ENCODE measurements at places on chromosomes 2 and 18.
A peak's percentile ranks its signal among the peaks of the same experiment; 100 is the strongest.

- DNase-seq: no peak
Observed at GRCh38 chr2:63679252-63679855, 90.6 kb downstream of the MDH1 start.

GRCh38 chr2:112048887-112049286 lies 6.2 kb upstream of the TMEM87B start:
- peak; percentile 83 for DNase-seq

DNA sequence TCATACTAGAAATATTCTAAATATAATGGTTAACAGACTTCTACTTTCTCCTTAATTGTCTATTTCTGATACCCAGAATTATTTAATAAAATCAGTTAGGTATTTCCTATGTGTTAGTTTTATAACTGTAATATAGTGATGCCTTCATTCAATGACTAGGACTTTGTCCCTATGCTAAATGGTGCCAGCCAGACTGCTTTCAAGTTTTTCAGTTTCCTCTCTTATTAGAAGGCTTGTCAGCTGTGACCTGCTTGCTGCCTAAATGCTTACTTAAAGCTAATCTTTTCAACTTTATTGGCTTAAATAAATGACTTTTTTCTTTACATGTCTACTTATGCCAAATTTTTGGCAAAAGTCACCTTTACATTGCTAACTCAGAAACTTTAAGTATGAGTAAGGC lies 30.7 kb downstream of the BAZ2B start:
- DNase-seq: no peak

DNA sequence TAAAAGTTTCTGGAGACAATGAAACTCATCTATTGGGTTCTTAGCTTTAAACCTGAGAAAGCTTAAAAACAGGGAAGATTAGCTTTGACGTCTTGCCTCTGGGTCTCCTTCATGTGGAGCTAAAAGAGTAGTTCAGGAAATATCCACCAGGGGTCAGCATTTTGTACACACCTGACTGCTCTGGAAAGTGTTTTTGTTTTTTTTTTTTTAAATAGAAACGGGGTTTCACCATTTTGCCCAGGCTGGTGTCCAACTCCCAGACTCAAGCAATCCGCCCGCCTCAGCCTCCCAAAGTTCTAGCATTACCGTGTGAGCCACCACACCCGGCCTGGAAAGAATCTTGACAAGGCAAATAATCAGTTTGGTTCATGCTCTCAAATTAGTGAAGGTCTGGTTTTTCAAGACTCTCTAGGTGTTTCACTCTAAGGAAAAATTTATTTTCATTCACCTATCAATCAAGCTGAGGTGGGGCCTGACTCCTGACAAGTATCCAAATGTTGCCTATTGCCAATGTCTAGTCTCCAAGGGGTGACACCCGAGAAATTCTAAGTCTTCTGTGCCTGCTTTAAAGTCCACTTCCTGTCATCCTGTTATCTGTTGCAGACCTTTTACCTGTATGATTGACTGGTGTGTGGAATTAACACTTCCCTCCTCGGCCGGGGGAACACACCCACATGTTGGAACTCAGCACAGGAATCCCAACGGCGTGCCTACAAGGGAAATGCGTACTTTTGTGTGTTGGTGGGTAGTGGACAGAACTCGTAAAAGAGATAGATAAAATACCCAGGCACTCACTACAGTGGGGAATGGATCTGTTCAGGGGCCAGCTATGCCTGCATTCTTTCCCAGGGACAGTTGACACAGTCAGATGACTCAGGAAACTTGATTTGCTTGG lies 11.3 kb downstream of the IL1RN start:
- DNase-seq: peak; percentile 90

GRCh38 chr2:183248866-183249567 lies 124.8 kb downstream of the NUP35 start:
- DNase-seq: peak; percentile 60

DNA sequence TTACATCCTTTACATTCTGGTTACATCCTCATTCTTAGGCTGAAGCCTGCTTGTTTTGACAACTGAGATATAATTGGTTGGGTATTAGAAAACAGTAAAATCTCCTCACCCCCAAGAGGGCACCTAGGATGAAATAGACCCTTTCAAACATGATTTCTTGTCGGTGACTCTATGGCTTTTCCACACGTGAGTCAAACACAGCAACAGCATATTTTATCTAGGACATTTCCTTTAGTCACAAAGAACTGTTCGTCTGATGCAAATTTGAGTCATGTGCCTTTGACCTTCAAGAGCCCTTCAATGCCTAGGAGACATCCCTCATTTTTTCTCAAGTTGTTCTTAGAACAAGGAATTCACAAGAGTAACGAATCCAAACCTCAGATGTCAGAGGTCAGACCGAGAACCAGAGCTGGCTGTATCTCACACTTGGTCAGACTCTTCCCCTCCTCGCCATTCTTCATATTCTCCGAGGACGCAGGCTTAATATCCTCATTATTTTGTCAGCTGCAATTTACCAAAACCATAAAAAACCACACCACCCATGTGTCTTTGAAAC lies 60.5 kb upstream of the ALKAL2 start:
- no peak for DNase-seq

DNA sequence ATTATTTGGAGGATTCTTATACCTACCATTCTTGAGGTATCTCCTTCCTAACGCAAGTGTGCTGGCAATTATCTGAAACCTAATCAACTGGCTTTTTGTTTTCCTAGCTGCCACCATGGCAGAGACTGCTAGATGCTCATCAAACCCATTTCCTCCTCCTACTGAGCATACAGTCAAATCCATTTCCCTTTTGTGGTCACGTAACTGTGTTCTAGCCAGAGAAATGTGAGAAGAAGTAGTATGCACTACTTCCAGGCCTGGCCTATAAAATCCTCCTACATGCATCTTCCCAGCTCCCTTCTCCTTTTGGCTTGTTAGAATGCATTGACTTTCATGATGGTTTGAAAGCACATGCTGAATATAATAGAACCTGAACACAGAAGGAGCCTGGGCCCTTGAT lies 494.1 kb upstream of the MEIS1 start:
- no peak for DNase-seq

- DNase-seq: peak; percentile 26
Observed at GRCh38 chr2:202609381-202610145, 25.2 kb upstream of the FAM117B start.

GRCh38 chr18:58148954-58149471 lies 105.0 kb downstream of the NEDD4L start:
- DNase-seq: no peak

DNA sequence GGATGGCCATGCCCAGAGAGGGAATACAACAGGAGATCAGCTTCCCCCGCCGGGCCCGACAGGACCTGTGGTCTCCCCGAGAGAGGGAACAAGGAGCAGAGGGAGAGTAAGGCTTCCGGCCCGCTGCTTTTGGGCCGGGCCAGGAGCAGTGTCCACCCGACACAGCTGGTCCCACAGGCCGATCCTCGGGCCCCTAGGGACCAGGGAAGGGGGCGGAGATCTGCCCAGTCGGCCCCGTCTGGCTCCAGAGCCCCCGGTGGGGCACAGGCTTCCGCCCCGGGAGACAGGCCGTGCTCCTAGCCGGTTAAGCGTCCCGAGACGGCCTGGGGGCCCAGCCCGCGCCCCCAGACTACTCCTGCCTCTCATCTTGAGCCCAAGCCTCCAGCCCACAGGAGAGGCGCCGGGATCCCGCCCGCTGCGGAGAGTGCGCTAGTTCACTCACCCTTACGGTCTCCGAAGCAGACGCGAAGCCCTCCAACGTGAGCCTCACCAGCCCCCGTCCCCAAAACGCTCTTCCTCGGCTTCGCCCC lies at the start of gene MCFD2:
Gene MCFD2 (minus strand): TSS at position 526 of the 530 bp plus-strand sequence. CDS start 6,635 bp downstream, outside the sequence.
- peak; percentile 29 for DNase-seq

DNA sequence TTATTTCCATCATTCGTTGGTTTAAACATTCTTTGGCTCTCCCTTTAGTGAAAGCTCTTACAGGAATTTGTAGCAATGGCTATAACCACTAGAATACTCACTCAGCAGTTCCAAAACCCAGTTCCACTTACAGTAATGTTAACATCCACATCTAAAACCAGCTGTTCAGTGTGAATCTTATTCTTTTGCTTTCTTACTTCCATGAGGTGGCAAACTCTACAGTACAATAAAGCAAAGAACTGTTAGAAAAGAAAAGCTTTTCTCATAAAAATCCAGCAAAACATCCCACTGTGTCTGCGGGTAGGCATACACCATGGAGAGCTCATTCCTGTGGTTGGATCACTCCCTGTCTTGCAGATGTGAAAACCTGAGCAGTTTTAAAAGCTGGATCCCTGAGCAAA lies 147.1 kb downstream of the ARHGAP28 start:
- DNase-seq: no peak

DNA sequence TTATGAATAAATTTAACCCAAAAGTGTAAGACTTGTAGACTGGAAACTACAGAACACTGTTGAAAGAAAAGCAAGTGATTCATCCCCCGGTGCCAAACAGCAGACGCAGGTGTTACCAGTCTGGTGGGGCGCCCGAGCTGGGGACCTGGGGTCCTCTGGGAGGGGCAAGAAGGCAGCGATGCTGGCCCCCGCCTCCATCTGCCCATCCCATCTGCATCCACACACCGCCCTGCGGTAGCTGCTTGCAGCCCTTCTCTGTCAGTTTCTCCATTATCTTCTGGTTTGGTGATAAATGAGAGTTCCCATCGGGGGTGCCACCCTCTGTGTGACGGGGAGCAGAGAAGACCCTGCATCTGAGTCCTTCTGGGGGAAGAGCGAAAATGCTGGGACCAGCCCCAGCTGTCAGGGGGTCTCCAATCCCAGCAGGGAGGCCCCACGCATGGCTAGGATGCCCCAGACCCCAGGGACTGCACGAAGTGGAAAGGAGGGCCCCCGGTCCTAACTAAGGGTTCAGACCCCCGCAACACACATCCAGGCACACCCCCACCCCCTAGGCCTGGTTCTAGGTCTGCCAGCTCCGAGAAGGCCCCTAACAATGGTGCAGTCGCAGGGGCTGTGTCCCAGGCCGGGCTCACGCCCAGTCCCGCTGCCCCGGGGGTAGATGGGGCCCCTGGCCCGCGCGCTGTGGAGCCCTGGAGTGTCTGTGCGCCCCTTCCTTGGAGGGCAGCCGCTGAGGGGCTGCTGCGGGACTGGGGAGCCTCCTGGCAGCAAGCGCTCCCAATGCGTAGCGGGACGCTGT lies 686 bp upstream of the RGPD8 start:
- no peak for DNase-seq

- DNase-seq: peak; percentile 74
Observed at GRCh38 chr2:131104487-131105155, 515 bp upstream of the PLEKHB2 start.

DNA sequence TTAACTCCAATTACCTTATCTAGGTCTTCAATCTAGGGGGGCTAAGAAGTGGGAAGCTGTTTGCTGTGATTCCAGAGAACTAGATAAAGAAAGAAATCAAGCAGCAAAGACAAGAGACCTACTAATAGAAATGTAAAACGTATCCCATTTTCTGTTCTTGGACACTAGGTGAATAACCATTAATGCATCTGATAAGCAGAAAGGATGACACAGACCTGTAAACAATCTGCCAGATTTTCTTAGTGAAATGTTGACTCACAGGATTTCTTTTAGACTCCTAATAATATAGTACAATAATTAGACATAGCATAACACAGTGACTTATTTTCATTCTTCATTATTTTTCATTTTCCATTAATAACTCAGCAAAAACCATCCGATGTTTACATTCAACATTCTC lies 1.3 kb downstream of the WDR35 start:
- DNase-seq: no peak

- DNase-seq: no peak
Observed at GRCh38 chr2:50838316-50838715, 193.6 kb downstream of the NRXN1 start.

DNA sequence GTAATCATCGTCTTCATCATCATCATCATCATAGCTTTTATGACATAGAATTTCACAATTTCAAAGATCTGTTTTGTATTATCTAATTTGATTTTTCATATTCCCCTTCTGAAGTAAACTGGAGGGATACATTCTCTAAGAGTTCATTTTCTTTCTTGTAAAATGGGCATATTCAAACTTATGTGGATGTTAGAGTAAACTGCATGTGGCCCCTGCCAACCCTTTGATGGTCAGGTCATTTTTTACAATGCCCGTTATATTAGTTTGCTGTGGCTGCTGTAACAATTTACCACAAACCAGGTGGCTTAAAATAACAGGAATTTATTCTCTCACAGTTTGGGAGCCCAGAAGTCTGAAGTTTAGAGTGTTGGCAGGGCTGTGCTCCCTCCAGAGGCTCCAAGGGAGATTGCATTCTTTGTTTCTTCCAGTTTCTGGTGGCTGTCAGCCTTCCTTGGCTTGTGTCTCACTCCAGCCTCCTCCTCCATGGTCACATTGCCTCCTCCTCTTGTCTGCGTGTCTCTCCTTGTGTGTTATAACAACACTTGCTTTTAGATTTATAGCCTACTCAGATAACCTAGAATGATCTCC lies 127.5 kb upstream of the MMADHC start:
- peak; percentile 11 for DNase-seq

DNA sequence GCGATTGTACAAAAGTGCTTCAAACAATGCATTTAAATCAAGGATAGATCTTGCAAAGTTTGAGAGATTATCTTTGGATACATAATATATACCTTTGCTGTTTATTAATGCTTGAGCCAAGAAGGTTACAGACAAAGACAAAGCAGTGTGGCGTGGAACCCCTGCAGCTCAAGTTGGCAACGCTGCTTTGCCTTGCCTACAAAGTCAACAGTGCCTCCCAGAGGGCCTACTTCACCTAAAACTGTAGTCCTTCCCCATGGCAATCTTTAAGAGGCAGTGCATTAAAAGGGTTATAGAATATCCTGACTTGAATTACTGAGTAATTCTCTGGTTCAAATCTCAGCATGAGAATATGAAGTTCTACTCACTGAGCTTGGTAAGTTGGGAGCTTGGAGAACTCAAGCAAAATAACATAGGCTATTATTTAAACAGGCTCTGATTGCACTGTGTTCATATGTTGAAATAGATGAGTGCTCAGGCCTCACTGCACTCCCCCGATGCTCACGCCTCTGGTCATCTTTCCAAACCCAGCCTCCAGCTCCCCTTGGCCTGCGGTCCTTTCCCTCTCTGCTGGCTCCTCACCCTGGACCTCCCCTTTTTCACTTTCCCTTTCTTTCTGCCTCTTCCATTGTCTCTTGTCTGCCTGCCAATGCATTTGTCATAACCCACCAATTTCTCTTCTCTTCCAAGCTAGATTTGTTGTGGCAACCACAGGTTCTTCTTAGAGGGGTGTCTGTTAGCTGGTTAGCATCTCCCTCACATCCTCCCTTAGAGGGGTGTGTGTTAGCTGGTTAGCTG lies 96.5 kb downstream of the MYT1L start:
- no peak for DNase-seq

- no peak for DNase-seq
Observed at GRCh38 chr2:99487906-99488305, 1.9 kb downstream of the REV1 start.

Measured in hematopoietic multipotent progenitor cell treated with erythropoietin and hydrocortisone succinate and interleukin-3 and kit ligand, for 6 days (in vitro differentiated cells).